ENCODE measurements at places on chromosomes 12 and 14.

DNA sequence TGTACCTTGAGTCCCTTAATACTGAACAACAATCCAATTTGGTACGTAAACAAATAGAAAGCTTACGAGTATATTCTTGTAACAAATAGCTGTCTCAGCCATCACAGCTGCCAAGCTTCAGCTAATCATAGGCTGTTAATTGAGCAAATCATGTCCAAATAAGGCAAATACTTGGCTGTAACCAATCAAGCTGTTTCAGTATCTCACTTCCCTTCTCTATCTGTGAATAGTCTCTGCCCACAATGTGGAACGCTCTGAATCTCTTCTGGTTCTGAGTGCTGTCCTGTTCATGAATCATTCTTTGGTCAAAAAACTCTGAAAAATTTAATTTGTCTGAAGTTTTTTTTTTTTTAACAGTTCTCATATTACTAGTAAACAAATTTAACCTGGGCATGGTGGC lies 5.8 kb upstream of the NEMF start:
- H3K36me3 ChIP-seq = no peaks in the 10 kb centered on the region

DNA sequence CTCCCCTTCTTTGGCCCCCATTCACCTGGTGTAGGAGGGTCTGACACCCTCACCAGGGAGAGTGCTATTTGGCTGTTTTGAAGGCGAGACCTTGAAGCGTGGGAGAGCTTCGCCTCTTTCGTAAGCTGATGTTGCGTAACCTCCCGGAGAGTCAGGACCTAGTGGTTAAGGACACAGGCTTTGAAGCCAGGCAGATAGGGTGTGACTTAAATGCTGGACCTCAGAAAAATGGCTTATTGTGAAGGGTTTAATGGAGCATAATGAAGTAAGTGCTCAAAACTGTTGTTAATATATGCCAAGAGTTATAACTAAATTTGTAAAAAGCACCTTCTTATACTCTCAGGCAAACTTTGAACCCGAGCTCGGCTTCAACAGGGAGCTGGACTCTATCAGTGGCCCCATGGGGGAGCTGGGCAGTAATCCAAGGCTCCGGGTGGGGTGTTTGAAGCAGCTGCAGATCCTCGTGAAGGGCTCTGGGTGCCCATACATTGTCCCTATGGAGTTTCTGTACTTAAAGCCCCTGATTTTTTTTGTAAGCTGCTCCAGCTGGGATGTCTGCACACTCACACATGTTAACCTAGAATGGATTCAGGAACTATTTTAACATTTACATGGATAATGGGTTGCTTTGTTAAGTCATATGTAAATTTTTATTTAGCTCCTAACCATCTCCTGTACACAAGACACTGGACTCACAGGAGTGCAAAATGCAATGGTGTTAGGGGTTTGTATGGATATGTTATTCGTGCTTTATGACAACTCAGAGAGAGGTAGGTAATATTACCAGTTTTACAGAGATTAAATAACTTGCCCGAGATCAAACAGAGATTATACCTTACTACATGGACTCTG lies 26.0 kb downstream of the PPFIBP1 start:
- DNase-seq = no peak
- no peak overlapping the region for H3K4me3 ChIP-seq
- no peaks in the 10 kb centered on the region for H3K27me3 ChIP-seq

- no peaks in the 10 kb centered on the region for H3K36me3 ChIP-seq
- DNase-seq = no peak
- no peak overlapping the region for H3K4me3 ChIP-seq
These were observed 17.8 kb downstream of the ACSS3 start for GRCh38 chr12:81095501-81096232.

GRCh38 chr14:49545071-49545470 lies 41.1 kb downstream of the RPS29 start:
- no peak overlapping the region for H3K4me3 ChIP-seq
- H3K27ac ChIP-seq = no peak overlapping the region
- no peak for DNase-seq
- H3K4me1 ChIP-seq = peaks cover 4% of the 10 kb centered on the region
- H3K27me3 ChIP-seq = no peaks in the 10 kb centered on the region

DNA sequence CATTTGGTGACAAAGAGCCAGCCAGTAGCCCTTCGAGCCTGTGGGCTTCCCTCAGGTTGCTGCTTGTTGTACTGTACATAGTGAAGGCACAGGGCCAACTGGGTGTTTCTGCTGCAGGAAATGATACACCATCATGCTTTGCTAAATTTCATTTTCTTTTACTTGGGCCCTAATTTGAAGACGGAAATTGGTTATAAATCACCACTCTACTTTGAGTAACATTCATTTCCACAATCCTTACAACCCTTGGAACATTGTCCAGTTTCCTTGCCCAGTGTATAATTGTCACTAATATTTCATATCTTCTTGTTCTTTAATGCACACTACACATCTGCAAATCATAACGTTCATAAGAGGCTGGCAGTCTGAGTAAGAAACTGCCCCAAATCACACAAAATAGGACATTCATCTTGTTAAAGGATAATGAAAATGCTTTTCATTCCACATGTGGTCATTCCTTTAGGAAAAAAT lies 30.2 kb downstream of the MSRB3 start:
- DNase-seq = no peak
- H3K4me3 ChIP-seq = no peak overlapping the region
- H3K27me3 ChIP-seq = no peaks in the 10 kb centered on the region
- no peak overlapping the region for H3K27ac ChIP-seq

GRCh38 chr12:32476446-32476845 lies 77.1 kb downstream of the FGD4 start:
- H3K27me3 ChIP-seq = no peaks in the 10 kb centered on the region
- H3K4me3 ChIP-seq = no peak overlapping the region

DNA sequence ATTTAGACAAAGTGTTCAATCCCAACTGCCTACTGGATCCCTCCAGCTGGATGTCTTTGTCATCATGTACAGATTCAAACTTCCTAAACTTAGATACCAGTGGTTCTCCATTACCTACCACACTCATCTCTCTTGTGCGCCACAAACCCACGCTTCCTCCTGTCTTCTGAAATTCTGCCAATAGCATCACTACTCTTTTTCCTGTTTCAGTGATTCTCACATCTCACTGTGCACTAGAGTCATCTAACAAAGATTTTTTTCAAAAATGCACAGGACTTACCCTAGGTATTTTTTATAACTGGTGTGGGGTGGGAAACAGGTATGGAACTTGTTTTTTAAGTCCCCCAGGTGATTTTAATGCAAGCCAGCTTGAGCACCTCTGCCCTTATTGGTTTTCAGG lies 5.9 kb downstream of the PSMB5 start:
- H3K27ac ChIP-seq = no peak overlapping the region
- H3K4me1 ChIP-seq = no peaks in the 10 kb centered on the region
- H3K27me3 ChIP-seq = no peaks in the 10 kb centered on the region
